GM12891 (cell line): ENCODE measurements at places on chromosomes 2 and 18.

DNA sequence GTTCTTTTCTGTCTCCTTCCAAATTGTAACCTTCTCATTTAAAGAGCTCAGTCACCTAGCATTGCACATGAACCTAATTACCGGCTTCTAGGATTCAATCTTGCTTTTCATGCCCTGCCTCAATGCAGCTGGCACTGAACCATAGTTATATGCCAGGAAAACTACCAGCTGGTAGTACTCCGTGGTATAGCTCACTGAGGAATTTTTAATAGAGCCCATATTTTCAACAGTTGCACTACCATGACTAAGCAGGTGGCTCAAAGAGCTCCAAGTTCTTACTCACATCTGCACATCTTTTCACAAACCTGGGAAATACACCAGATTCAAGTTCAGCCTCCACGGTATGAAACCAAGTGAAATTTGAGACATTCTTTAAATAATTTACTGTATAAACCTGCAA is 363.5 kb downstream of the GRB14 start:
- no peak for DNase-seq

- no peak for DNase-seq
These were observed 244.8 kb downstream of the BABAM2 start for GRCh38 chr2:28135324-28135723.

DNA sequence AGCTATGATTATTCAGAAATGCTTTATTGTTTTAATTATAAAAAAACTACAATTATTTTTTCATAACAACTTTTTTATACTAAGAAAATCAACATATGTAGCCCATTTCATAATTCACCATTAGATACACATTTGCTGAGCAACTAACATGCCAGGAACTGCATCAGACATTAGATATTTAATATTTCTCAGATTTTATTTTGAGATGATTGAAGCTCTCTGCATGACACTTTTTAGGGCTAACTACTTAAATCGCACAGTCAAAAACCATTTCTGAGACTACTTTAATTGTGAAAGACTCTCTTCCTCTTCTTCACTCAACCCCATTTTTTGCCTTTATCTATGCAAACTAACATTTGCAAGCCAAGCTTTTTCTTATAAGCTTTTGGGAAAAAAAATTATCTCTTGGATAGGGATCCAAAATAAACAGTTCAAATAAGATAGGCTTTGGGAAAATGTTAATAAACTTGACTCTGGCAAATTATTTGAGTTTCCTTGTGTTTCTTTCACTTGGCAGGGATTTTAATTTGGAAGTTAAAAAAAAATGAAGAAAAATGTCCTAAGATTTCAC is 9.1 kb upstream of the COL3A1 start:
- DNase-seq, result no peak

GRCh38 chr2:150097901-150098531 is 389.5 kb downstream of the RND3 start:
- no peak for DNase-seq

DNA sequence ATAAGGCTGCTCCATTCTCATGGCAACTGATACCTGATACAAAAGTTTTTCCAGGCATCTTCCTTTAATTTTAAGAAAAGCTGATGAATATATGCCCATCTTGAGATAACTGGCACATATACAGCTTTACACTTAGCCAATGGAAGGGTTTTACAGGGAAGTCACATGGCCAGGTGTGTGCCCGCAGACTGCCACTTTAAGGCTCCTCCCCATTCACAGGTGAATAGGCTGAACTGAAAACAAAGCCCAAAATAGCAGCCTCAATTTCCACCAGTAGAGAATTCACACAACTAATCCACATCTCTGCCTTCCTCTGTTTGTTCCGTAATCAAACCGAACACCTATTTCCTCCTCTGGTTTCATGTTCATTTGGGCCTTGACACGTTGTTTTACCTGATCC is 9.8 kb upstream of the ME2 start:
- DNase-seq, result no peak

- no peak for DNase-seq
These were observed 1.1 kb upstream of the ONECUT2 start for GRCh38 chr18:57433934-57434535.

- DNase-seq, result no peak
These were observed 241.2 kb upstream of the TANK start for GRCh38 chr2:160918906-160919503.

GRCh38 chr2:17752892-17753802 is 463 bp downstream of the SMC6 start:
- peak; percentile 12 for DNase-seq

DNA sequence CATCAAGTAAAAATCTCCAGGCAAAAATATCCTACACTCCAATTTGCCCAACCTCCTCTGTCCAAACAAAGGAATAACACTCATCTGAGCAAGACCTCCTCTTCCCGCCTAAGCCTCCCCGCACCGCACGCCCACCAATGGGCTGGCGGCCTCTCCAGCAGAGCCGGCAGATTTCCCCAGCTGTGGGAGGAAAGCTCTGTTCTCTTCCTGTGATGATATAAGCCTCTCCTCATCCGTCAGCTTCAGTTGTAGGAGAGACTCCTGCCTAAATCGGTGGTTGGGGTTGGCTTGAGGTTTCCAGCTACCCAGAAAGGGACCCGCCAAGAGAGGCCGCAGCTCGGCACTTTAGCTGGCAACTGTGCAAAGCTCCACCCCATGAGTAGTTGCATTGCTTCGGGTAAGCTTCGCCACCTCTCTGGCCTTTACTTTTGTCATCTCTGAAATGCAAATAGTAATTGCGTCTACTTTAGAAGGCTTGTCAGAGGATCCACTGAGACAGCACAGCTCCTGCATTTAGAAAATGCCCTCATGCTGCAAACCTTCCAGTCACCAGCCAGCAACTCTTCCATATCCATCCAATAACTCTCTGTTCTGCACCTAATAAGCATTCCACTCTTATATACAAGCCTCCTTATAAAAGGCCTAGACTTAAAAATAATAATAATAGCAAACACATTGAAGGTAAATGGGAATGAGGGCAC is 146.4 kb downstream of the MYT1L start:
- no peak for DNase-seq

- DNase-seq, result no peak
These were observed 18.0 kb upstream of the ABCA12 start for GRCh38 chr2:215156453-215156852.
